Renal cortical epithelial cell (primary cell): ENCODE measurements at places on chromosomes 12 and 14. TPM values are rescaled to one million over a fixed set of nuclear protein-coding genes. Genes with fewer than 3 reads are reported as not detected.

EIF2B1 gene
- total RNA-seq: 74.8 and 80.6 TPM in 2 replicates

DNA sequence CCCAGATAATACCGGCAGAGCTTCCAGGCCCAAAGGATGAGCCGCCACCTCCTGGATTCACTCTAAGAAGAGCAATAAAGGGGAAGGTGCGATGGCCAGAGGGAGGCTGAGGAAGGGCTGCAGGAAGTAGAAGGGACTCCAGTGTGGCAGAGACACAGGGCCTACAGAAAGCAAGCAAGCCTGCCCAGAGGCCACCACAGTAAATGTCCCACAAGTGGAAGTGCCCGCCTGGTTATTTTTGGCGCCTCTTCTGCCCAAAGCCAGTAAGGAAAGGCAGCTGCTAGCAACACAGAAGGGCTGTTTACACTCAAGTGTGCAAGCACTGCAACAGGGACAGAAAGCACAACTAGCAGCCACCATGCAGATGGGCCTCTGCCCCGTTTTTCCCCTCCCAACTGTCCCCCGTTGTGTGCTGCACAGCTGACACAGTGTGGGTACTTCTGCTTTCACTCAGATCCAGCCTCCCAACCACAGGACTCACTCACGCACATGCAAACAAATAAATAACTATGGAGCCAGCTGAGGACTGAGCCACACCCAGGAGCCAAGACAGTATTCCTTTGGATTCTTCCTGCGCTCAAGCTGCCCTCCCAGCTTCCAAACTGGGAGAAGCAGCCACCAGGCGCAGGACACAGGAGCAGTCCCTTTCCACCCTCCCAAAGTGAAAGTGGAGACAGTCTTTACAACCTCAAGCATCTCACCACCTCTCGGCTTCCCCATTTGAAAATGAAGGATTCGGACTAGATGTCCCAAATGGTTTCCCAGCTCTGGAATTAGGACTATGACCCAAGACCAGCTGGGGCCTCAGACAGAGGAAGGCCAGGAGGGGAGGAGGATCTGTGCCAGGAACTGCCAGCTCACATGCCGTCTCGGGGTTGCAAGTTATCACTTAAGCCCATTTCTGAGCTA, 40.0 kb upstream of the PNMA1 start:
- DNase-seq: no peak

KRT6A gene
- 1.4 and 116 TPM in 2 replicates for total RNA-seq

- DNase-seq: no peak
Observed at GRCh38 chr12:51643951-51644350, 52.9 kb downstream of the SCN8A start.

DNA sequence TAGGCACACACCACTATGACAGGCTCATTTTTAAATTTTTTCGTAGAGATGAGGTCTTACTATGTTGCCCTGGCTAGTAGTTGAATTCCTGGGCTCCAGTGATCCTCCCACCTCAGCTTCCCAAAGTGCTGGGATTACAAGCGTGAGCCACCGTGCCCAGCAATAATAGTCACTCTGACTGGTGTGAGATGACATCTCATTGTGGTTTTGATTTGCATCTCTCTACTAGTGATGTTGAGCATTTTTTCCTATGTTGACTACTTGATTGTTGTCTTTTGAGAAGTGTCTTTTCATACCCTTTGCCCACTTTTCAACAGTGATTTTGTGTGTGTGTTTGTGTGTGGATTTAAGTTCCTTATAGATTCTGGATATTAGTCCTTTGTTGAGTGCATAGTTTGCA, 26.3 kb downstream of the ATP2A2 start:
- no peak for DNase-seq

DNA sequence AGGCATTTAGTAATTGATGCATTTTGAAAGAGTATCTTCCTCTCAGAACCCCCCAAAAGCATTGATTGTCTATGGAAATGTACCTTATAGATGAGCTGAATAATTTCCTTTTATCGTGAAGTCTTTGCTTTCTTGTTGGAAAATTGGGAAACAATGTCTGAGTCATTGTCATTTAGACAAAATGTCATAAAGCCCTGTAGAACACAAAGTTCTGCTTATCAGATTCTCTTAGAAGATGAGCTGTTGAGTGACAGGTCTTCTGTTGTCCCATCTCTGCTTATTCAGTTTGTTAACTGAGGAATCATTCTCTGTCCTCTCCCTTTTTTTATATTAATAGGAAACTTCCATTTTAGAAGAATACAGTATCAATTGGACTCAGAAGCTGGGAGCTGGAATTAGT, 22.9 kb downstream of the MAPKAPK5 start:
- no peak for DNase-seq

GRCh38 chr12:70721656-70722357, 84.6 kb upstream of the PTPRB start:
- DNase-seq: no peak

GRCh38 chr12:54631551-54631950, 3.1 kb downstream of the LACRT start:
- DNase-seq: no peak

- DNase-seq: no peak
Observed at GRCh38 chr12:107605293-107605692, 80.3 kb upstream of the PWP1 start.

- peak; percentile 93 for DNase-seq
Observed at GRCh38 chr14:26765768-26766520, 168.1 kb upstream of the NOVA1 start.

DNA sequence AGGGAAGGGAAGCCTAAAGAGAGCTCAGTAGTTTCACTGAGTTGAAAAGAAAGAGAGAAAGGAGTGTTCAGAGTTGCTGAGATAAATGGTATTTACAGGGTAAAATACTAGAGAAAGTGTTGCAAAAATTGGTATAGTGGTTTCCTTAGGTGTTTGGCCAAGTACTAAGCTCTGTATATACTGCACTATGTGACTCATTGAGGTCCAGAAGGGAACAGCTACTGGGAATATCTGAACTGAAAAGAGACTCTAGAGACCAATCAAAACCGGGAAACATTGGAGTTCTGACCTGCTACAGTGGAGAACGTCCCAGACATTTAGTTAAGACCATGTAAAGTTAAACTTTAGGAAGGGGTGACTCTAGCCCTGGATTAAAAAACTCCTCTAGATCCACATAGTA, 42.7 kb upstream of the ALX1 start:
- no peak for DNase-seq

DNA sequence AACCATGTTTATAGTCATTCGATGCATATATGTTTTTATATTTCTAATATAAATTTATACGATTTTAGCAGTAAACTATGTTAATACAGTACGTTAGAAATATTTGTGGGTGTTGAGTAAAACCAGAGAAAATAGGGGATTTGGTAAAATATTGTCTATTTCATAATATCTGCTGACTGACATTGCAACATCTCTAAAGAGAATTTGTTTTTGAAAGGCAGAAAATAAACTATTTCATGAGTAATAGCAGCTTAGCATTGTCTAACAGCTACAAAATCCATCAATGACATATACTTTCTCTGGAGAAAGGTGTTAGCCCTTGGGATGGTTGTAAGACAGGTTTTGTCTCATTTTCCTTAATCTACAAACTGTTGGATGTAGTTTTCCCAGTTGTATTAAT, 144.9 kb downstream of the PDE3A start:
- no peak for DNase-seq

DNA sequence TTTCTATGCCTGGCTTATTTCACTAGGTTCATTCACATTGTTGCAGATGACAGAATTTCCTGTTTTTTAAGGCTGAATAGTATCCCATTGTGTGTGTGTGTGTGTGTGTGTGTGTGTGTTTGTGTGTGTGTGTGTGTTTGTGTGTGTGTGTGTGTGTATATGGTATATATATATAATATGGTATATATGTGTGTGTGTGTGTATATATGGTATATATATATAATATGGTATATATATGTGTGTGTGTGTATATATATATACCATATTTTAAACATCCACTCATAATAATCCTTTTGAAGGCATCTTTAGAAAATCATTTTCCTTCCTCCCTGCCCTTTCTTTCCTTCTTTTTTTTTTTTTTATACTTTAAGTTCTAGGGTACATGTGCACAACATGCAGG, 5.0 kb upstream of the CCDC198 start:
- DNase-seq: no peak

ENO2 gene
- total RNA-seq: 14.1 and 41.3 TPM in 2 replicates

DNA sequence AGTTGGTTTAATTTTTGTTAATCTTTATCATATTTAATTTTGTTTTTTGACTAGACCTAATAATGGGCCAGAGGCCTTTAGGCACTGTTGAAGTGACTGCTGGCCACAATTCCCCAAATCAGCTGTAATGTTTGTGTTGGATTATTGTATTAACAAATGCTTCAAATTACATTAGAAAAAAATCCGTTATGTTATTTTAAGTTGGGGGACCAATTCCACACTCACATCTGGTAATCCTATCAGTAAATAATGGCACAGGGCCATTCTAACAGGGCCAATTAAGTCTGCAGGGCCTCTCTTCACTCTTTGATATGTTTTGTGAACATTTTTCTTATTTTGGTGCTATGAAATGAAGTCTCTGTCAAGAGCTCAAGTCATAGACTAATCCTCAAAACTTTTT, 39.6 kb downstream of the CHST11 start:
- DNase-seq: no peak

DNA sequence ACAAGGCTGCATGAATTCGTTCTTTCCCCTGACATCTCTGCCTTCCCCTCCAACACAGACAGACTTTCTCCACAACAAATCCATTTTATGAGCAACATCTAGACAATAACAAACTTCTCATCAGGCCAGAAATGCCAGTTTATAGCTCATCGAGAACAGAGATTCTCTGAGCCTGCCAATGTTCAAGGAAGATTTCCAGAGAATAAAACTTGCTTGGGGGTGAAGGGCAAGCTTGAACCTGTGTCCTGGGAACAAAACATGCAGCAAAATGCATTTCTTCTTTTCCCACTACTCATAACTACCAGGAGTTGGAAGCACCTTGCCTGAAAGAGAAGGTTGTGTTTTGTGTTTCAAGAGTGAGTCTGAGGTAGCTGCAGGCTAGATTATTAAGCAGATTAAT, 6.8 kb downstream of the MAP1LC3B2 start:
- DNase-seq: no peak

GRCh38 chr14:59354666-59355065, 110.5 kb downstream of the GPR135 start:
- no peak for DNase-seq

CHST11 gene
- 14.9 and 20.6 TPM in 2 replicates for total RNA-seq

KRT85 gene
- not detected in 2 replicates for total RNA-seq

GRCh38 chr12:91213-91612, 24.6 kb downstream of the IQSEC3 start:
- DNase-seq: no peak

DNA sequence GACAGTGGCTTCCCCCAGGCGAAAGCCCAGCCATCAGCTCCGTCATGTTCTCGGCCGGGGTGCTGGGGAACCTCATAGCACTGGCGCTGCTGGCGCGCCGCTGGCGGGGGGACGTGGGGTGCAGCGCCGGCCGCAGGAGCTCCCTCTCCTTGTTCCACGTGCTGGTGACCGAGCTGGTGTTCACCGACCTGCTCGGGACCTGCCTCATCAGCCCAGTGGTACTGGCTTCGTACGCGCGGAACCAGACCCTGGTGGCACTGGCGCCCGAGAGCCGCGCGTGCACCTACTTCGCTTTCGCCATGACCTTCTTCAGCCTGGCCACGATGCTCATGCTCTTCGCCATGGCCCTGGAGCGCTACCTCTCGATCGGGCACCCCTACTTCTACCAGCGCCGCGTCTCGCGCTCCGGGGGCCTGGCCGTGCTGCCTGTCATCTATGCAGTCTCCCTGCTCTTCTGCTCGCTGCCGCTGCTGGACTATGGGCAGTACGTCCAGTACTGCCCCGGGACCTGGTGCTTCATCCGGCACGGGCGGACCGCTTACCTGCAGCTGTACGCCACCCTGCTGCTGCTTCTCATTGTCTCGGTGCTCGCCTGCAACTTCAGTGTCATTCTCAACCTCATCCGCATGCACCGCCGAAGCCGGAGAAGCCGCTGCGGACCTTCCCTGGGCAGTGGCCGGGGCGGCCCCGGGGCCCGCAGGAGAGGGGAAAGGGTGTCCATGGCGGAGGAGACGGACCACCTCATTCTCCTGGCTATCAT, 663 bp downstream of the PTGER2 start:
- no peak for DNase-seq

DNA sequence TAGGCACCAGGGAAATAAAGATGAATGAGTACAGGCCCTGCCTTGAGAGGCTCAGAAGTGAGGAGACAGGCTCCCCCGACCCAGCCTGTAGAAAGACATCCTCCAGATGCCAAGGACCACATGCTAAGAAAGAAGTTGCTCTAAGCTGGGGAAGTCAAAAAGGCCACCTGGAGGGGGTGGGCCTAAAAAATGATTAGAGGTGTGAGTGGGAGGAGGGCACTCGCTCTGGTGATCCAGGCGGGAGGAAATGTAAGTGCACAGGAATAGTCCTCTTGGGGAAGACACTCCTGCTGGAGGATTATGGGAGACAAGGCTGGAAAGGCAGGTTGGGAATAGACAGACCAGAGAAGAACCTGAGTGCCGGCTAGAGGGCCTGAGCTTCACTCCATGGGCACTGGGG, 32.2 kb downstream of the SMUG1 start:
- DNase-seq: no peak

- DNase-seq: peak; percentile 50
Observed at GRCh38 chr14:36022765-36023410, 153.6 kb downstream of the PTCSC3 start.

AICDA gene
- total RNA-seq: 0.30 and 0.52 TPM in 2 replicates

- DNase-seq: no peak
Observed at GRCh38 chr14:73753124-73753886, 39.1 kb upstream of the PNMA1 start.

GRCh38 chr14:63435204-63435603, 108.0 kb downstream of the PPP2R5E start:
- no peak for DNase-seq

- no peak for DNase-seq
Observed at GRCh38 chr12:68113644-68114043, 45.9 kb downstream of the IFNG start.

ARID2 gene
- 11.1 and 41.8 TPM in 2 replicates for total RNA-seq

- DNase-seq: no peak
Observed at GRCh38 chr12:49403971-49404450, 36.7 kb downstream of the SPATS2 start.

DNA sequence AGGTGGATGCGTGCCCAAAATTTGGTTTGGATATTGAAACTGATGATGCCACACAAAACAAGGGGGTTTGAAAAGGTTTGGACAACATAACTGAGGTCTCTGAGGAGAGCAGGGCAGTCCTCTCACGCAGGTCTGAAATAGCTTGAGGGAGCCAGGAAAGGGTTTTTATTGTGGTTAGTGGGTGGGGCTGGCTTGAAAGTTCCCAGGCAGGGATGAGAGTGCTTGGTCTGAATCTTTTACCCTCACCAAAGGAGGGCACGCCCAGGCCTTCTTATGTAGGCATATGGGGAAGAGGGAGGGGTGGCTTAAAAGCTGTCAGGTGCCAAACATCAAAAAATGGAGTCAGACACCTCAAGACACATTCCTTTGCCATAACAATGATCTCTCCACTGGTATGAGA, 493.1 kb upstream of the CCDC196 start:
- no peak for DNase-seq

DNA sequence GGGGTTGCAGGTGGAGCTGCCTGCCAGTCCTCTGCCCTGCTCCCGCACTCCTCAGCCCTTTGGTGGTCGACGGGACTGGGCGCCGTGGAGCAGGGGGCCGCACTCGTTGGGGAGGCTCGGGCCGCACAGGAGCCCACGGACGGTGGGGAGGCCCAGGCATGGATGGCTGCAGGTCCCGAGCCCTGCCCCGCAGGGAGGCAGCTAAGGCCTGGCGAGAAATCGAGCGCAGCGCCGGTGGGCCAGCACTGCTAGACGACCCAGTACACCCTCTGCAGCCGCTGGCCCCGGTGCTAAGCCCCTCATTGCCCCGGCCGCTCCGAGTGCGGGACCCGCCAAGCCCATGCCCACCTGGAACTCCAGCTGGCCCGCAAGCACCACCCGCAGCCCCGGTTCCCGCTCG, 221.8 kb downstream of the BTG1 start:
- DNase-seq: no peak
